AG08396 (cell line): ENCODE measurements at places on chromosomes 6 and 20.
A peak's percentile ranks its signal among the peaks of the same experiment; 100 is the strongest.

DNA sequence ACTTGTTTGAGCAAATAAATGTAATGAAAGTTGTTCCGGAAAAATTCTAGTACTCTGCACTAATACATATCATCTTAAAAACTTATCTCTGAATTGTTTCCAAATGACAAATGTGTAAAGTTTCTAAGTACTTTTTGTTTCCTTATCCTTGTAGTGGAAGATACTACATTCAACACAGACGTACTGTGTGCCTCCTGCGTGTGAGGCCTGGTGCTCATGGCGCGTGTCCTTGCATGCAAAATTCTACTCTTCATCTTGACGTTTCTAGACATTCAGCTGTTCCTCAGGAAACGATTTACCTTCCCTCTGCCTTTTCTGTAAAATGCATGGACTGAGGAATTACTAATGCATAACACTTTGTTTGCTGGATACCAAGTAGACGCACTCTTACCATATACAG is 11.5 kb downstream of the DLL1 start:
- no peak for DNase-seq

GRCh38 chr6:96809119-96809518 is 28.2 kb downstream of the GPR63 start:
- no peak for DNase-seq

DNA sequence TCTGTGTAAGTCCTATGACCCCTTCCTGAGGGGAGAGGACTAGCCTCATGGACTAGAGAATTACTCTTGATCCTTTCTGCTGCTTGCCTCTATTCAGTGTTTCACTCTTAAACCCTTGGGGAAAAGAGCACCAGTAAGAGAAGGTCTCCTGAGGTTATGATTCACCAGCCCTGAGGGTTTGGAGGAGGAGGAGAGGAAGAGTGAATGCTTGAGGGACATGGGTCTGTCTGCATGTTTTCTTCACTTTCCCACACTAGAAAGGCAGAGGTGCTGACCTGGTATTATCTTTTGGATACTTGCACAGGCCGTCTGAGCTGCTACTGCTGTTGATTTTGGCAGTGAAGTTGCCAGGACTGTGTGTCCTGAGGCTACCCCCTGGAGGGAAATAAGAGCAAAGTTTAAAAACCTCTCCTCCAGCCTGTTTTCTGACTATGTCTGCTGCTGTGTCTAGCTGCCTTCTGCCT is 78.3 kb downstream of the CD109 start:
- peak; percentile 11 for DNase-seq

DNA sequence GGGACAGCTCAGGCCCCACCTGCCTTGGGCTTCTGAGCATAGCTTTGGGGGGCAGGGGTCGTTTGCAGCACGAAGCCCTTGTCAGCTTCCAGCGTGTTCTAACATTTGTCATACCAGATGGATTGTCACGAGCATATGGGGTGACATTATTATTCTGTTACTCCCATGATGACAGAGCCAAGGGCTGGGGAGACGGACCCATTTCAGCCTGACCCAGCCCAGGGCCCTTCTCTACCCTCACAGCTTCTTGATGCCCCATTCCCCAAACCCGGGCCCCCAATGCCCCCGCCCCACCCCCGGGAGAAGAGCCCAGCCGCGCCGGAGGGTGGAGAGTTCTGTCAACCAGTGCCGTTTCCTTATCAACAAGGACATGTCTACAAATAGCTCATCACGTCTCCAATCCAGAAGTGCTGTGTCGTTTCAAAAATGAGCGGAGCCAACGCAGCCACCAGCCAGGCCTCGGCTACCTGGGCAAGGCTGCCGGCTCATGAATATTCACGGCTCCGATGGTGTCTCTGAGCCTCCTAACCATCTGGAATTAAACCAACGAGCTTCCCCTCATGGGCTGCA is 9.6 kb upstream of the CHRNA4 start:
- no peak for DNase-seq

GRCh38 chr6:167856999-167857660 is 30.4 kb downstream of the AFDN start:
- DNase-seq, result no peak

GRCh38 chr6:124819346-124819745 is 142.9 kb upstream of the RNF217 start:
- DNase-seq, result no peak

GRCh38 chr20:51023617-51024155 is 779 bp upstream of the KCNG1 start:
- no peak for DNase-seq
